ENCODE measurements at places on chromosomes 5 and 9.

- DNase-seq, result no peak
These were observed 1.7 kb upstream of the SPRY4 start for GRCh38 chr5:142326480-142326938.

DNA sequence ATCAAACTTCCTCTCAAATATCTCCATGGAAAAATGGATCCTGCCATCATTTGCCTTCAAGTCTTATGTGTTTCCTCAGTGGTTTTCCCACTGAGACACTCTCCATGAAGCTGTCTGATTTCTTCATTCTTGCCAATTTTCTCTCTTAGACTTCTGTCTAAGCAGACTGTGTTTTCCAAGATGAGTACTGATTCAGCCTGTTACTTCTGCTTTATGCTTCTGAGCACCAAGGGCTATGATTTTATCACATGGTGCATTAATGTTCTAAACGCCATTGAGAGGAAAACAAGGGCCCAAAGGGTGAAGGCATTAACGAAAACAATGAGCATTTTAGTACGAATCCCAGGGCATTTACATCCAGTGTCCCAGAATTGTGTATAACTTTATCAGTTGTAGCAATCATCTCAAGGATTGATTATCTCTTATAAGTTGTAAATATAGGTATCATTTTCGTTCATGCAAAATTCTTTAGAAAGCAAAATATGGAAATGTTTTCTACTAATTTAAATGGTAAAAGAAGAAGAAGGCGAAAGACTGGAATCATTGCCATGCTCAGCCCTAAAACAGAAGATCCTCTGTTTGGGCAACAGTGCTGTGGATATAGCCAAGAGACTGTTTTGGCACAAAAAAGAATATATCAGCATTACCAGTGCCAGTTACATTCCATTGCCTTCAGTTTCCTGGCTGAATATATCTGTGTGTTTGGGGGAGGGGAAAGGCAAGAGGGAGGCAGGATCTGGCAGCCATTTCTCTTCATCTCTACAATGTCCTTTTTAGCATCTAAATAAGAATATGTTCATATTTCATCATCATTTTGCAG, 537.6 kb downstream of the ANXA1 start:
- DNase-seq, result no peak

- no peak for DNase-seq
These were observed 15.1 kb upstream of the TNFSF15 start for GRCh38 chr9:114820776-114821501.

DNA sequence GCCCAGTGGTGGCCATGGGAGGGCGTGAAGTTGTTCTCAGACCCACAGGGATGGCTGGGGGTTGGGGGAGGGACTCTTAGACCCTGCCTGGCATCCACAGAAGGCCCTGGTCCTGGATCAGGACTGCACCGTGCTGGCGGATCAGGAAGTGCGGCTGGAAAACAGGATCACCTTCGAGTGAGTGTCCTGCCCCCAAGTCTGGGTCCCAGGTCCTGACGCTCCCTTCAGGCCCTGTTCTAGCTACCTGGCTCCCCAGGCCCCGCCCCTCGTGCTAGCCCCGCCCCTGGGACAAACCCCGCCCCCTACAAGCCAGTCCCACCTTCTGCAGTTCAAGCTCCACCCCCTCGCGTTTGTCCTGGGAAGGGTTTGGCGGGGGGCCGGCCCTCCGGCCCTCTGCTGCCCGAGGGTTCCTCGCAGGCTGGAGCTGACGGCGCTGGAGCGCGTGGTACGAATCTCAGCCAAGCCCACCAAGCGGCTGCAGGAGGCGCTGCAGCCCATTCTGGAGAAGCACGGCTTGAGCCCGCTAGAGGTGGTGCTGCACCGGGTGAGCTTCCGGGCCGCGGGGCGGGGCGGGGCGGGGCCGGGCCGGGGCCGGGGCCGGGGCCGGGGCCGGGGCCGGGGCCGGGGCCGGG, 12.9 kb downstream of the RGS14 start:
- DNase-seq, result no peak

DNA sequence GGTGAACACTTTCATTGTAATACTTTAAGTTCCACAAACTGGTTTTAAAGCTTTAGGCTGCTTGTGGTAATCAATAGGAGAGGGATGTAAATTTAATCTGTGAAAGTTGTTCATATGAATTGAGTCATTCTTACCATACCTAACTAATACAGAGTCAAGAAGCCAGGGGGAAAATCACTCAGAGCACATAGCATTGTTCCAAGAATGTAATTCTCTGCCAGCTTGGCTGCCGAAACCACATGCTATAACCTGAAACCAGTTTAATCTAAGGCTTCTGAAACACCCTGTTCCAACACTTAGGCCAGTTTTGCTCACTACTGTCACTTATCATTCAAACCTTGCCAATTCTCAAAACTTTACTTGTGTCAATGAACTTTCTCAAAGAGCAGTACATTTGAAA, 528.8 kb upstream of the GRAMD2B start:
- DNase-seq, result no peak

DNA sequence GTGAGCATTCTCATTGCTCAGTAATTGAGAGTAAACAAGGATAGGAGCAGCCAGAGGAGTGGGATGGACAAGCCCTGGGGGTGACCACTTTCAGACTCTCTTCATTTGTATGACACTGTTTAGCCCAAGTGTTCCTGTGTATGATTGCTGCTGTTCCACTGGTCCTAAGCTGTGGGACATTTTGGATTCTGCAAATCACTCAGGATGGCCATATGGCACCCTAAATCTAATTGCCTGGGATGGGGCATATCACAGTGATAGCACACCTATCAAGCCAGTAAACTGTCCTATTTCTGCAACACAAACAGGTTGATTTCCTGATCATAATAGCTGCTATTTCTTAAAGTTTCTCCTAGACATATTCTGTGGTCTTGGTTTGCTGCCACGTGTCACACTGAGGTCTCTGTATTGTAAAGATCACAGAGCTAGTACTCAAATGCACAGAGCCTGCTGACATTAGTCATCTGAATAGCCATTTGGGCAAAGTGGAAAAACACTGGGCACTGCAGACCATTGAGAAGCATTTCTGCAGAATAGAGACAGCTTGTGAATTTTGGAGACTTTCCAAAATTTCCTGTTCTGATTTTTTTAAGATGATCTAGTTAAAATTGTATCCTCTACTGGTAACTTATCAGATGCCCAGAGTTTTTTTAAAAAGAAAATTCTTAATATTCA, 320.2 kb downstream of the RFX3 start:
- no peak for DNase-seq

DNA sequence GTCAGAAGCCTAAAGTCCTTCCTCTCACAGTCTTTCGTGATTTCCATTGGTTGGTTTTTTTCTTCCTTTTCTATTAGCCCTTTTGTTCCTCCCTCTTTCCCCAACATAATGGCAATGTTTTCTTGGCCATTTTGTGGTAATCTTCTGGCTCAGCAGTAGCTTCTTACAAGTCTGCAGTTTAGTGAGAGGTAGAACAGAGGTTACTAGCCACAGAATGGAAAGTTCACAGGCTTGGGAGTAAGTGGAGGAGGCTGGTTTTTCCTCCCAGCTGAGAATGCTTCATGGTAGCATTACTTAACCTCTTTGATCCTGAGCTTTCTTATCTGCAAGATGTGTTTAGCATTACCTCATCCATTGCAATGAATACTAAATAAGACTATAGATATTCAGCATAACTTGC, 346.9 kb downstream of the NFIB start:
- no peak for DNase-seq

- DNase-seq, result no peak
These were observed 1056.5 kb upstream of the EDIL3 start for GRCh38 chr5:85441156-85441555.

DNA sequence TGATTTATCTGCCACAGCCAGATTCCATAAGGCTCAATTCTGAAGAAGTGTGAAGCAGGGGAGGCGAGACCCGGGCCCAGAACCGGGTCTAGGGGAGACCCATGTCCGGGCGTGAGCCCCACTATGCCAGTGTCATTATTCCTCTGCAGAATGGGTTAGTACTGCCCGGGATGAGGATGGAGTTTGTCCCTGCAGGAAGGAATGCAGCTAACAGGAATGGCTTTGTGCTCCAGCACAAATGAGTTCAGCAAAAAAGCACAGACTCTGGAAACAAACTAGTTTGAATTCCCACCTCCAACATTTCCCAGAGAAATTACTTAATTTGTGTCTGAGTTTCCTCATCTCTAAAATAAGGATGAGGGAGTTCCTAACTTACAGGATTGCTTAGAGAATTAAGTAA, 202.9 kb downstream of the SYK start:
- DNase-seq, result no peak

- no peak for DNase-seq
These were observed 69.4 kb downstream of the PPIC start for GRCh38 chr5:122967085-122967484.
